C1 segment of cervical spinal cord (tissue), 14 donors: ENCODE measurements at places on chromosomes 4 and X.

DNA sequence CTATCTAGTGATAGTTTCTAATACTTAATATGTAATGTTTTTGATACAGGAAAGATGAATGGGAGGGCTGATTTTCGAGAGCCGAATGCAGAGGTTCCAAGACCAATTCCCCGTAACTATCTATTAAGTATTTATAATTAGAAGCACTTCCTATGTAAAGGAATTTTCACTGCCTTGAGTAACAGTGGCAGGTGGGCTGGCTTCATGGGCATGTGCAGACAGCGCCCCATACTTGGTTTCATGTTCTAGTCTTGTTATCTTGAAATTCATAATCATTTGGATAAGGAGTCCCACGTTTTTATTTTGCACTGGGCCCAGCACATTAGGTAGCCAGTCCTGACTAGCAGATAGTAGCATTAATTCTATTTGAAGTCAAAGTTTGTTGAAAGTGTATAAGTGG, 1.7 kb downstream of the OCIAD1 start:
- DNase-seq = no peak

GRCh38 chr4:120824946-120825345, 97.6 kb downstream of the PRDM5 start:
- no peak for DNase-seq

DNA sequence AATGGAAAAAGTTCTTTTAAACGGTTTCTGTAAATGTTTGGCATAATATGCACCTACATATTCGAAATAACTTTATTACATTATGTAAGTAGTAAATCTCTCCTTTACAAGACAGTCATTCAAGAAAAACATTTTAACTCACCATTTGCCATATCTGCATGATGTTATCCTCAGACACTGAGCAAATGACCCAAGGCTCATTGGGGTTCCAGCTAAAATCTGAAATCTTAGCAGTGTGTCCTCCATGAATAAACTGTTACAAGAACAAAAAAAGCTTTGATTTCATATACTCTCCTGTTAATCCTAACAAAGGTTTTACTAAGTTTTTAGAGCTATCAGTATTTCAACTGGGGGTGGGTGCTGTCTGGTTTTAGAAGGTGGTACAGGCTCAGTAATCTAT, 24.5 kb downstream of the RBBP7 start:
- DNase-seq = no peak

GRCh38 chr4:182297659-182298058, 54.5 kb downstream of the TENM3 start:
- DNase-seq = no peak

GRCh38 chr4:12126474-12126873, 697.8 kb upstream of the HS3ST1 start:
- no peak for DNase-seq

DNA sequence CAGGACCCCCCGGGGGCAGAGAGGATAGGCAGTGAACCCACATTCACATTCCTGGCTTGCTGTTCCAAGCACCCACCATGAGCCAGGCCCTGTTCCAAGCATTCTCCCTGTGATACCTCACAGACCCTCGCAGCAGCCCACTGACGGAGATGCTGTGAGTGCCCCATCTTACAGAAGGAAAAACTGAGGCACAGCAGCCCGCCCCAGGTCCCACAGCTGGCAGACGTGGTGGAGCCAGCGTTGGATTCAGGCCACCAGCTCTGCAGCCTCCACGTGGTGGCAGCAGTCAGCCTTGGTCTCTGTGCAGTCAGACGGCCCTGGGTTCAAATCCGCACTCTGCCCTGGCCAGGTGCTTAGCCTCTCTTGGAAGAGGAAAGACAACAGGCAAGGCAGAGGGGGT, 16.8 kb downstream of the MAN2B2 start:
- DNase-seq = no peak

DNA sequence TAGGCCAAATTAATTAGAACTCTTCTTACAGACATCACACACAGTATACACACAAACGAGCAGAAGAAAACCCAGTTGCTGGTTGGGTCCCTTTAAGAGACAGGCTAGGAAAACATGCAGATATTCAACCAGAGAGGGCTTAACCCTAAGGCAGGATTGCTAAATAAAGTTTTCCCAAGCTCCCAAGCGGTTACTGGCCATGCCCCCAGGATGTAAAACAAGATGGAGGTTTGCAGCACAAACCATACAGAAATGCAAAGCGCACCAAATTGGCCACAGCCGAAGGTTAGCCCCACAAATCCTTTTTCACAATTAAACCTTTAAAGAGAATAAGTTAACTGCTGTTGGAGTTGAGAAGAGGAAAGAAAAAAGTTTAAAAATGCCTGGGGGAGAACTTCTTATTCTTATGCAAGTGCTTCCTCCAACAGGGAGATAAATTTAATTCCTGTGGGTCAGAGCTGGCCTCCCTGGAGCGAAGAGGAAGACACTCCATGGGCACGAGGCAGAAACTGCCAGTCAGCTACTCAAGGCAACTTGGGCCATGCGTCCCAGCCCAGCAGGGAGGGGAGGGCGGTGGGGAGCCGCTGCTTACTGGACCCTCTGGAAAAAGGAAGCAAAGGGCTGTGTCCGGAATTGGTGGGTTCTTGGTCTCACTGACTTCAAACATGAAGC, 167.6 kb upstream of the ARSJ start:
- DNase-seq = no peak
